ENCODE measurements at places on chromosomes 3 and 15.

GRCh38 chr3:134965865-134966481 lies 170.9 kb downstream of the EPHB1 start:
- no peak for DNase-seq

- DNase-seq, result no peak
Observed at GRCh38 chr15:29825227-29825626, 3.0 kb upstream of the TJP1 start.

- DNase-seq, result no peak
Observed at GRCh38 chr3:45362161-45362560, 26.2 kb upstream of the LARS2 start.

DNA sequence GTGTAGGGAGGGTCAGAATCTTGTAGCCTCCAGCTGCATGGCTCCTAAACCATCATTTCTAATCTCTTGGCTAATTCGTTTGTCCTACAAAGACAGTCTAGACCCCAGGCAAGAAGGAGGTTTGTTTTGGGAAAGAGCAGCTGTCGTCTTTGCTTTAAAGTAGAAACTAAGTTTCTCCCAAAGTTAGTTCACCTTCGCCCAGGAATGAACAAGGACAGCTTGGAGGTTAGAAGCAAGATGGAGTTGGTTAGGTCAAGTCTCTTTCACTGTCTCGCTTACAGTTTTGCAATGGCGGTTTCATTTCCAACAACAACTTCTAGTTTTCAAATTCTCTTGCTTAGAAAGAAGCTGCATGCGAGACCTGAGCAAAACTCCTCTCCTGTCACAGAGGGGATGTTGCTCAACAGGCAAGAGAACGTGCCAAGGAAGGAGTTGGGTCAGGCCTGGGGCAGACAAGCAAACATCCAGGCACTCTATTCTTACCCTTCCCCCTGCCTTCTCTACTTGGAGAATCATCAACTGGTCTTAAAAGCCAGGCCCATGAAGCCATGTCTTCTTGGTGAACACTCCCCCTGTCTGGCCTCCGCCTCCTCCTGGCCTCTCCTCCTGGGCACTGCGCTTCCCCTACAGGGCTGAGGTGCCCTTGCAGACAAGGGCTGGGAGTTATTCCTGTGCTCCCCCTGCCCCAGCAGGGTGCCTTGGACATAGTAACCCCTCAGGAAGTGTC lies 57.6 kb downstream of the TMEM44 start:
- no peak for DNase-seq

- no peak for DNase-seq
Observed at GRCh38 chr15:29113336-29114220, 156.0 kb downstream of the NSMCE3 start.

All from SK-N-MC (cell line).